COLO829 (cell line): ENCODE measurements at places on chromosomes 2 and 18.

- DNase-seq, result no peak
Observed at GRCh38 chr2:204982303-204982702, 437.0 kb downstream of the PARD3B start.

- DNase-seq, result no peak
Observed at GRCh38 chr2:73987109-73987947, 2.6 kb downstream of the TET3 start.

GRCh38 chr2:25383806-25384205, 42.1 kb upstream of the DNMT3A start:
- DNase-seq, result no peak

- no peak for DNase-seq
Observed at GRCh38 chr2:38216886-38217285, 140.9 kb upstream of the CYP1B1 start.

- DNase-seq, result no peak
Observed at GRCh38 chr18:53543711-53544110, 680.8 kb downstream of the MBD2 start.

- no peak for DNase-seq
Observed at GRCh38 chr2:171522788-171523087, 464 bp downstream of the CYBRD1 start.

DNA sequence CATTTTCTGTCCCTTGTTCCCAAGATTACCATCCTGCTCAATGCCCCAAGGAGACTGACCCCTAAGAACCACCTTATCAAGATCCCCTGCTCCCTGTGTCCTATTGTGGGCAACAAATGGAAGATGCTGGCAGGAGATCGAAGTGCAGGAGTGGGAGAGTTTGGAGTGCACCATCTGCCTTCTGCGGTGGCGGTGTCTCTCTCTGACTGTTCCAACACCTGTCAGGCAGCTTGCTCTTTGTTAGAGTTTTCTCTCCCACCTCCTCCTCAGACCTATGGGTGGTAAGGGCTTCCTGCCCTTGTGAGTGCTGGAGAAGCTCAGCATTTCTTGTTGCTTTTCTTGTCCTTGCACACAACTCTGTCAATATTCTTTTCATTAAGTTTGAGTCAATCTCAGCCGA, 64.1 kb upstream of the SPHKAP start:
- no peak for DNase-seq

DNA sequence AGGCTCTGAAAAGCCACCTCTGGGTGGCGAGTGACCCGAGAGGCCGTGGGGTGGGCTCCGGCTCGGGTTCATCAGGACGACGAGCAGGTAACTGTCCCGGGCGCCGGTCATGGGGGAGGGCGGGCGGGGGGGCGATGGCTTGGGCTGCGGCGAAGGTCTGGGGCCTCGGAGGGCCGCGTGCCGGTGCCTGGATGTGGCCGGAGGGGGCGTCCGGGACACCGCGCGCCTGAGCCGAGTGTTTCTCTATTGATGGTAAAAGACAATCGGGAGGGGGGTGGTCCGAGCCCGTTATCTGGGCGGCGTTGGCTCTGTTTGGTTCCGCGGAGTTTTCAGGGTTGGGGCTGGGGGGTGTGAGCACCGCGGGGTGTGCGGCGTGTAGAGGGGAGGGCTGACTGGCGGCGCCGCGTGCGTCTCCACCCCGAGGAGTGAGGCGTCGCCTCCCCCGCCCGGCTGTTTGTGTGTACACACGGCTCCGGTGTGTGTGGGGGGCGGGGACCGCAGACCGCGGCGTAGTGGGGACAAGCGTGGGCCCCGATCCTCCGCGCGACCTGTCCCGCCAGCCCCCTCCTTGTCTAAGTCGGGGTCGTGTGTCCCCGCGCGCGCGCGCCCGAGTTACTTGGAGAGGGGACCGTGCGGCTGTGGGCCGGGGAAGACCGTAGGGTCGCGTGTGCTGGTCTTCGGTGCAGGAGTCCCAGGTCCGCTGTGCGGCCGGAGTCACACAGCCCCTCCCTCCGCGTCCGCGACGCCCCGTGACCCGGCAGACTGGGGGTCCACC, 1.6 kb downstream of the CTIF start:
- DNase-seq, result no peak

- DNase-seq, result no peak
Observed at GRCh38 chr2:207317378-207317984, 151.7 kb upstream of the KLF7 start.

GRCh38 chr18:26290385-26290784, 64.1 kb downstream of the TAF4B start:
- no peak for DNase-seq

DNA sequence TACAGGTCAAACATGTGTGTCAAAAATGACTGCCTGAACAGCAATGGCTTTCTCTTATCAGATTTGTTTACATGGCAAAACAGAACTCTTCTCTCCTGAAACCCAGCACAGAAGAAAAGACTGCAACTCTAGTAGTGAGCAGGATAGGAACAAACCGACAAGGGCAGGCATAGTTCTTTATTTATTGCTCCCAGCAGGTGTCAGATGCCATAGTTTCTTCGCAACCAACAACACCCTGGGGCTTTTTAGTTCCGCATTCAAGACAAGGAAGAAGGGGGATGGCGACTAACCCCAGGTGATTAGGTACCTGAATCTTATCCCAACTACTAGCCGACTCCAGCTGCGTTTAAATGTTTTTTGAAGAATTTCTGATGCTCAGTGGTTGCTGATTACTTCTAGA, 367.5 kb upstream of the FIGN start:
- no peak for DNase-seq

- DNase-seq, result no peak
Observed at GRCh38 chr2:78061301-78061700, 539.1 kb upstream of the LRRTM4 start.

DNA sequence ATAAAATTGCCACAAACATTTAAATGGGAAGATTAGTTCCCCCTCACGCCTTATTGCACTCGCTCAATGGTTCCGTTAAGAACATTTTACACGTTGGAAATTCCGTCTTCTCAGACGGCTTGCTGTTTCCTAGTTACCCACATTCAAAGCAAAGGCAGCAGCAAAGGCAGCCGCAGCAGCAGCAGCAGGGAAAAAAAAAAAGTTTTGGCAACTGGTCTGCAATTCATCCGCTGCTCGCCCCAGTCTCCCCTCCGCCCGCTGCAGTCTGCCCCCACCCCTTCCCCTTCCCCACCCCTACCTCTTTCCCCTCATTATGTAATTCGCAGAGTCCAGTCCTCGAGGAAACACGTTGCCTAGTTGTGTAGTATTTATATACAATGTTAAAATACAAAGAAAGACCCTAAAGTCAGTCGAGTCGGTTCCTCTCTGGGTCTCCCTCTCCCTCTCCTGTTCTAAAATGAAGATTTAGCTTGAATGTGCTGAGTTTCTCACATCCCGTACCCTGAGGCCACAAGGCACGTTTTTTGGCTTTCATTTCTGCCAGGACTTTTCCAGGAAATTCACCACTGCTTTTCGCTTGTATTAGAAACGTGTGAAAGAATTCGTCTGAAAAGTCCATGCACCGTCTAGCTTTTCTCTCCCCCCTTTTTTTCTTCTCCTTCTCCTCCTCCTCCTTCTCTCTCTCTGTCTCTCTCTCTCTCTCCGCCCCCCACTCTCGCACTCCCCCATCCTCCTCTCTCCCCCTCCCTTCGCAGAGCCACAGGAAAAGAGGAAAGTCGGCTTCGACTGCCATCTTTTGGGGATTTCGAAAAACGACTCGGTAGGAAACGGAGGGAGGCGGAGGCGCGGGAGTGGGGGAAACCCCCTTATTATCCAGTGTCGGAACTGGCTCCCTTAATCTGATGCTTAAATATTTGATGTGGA, 140.0 kb downstream of the MEIS1 start:
- DNase-seq, result peak; percentile 89

GRCh38 chr2:218896501-218897393, 16.1 kb downstream of the WNT10A start:
- DNase-seq, result no peak

GRCh38 chr2:216283038-216283900, 89.0 kb downstream of the MARCHF4 start:
- DNase-seq, result no peak

GRCh38 chr2:98819231-98819766, 88.4 kb upstream of the MGAT4A start:
- DNase-seq, result no peak

DNA sequence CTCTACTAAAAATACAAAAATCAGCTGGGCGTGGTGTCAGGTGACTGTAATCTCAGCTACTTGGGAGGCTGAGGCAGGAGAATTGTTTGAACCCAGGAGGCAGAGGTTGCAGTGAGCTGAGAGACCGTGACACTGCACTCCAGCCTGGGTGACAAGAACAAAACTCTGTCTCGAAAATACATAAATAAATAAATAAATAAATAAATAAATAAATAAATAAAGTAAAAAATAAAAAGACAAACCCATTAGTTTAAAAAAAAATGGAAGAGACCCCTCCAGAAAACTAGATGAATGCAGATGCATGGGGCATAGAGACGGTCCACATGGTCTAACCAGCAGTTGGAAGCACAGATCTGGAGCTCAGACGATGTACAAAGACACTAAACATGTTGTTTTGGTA, 18.1 kb downstream of the TMEM163 start:
- DNase-seq, result no peak

DNA sequence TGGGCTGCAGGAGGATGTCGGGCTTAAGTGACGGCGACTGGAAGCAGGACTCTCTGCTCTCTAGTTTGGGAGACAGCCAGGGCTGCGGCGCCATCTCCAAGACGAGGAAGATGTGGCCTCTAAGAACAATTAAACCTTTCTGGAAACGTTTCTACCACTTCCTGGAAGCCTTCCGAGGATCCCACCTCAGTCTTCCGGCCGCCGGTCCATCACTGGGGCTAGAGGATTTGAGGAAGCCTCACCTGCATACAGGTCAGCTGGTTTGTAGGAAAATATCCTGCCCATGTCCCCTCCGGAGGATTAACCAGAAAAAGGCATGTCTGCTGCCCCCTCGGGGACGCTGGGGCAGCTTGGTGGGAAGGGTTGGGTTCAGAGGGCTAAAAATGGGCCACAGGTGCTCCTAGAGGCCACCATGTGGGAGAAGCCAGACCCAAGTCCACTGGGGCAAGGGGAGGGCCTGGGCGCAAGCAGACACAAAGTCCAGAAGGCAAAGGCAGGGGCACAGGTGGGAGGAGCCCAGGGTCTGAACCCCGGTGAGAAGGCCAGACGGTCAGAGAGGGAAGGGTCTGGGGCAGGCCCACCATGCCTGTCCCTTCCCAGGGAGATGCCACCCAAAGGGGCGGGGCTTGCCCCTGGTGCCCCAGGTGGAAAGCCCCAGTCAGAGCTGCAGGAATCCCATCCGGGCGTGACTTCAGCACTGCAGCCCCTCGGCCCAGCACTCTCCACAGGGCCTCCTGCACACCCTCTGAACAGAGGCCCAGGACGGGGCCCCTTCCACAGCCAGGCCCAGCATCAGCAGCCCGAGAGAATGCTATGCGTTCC, 82.2 kb upstream of the ID2 start:
- no peak for DNase-seq

DNA sequence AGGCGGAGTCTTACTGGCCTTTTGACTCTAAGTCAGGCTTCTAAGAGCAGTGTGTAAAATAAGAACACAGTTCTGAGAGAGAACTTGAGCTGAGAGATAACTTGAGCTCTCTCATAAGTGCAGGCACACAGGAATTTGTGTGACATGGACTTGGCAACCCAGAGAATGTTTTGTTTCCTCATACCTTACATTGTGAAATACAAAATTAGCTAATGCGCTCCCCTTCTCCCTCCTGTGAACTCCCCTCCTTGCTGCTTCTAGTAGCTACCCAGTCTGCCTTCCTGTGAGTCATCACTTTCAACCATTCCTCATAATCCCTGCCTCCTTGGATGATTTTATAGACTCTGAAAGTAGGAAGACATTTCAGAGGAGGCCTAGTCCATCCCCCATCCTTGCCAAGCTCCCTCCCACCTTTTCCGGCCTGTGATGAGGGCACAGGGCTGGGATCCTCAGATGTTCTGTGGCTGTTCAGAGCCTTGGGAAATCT, 22.6 kb downstream of the FER1L5 start:
- DNase-seq, result peak; percentile 78

DNA sequence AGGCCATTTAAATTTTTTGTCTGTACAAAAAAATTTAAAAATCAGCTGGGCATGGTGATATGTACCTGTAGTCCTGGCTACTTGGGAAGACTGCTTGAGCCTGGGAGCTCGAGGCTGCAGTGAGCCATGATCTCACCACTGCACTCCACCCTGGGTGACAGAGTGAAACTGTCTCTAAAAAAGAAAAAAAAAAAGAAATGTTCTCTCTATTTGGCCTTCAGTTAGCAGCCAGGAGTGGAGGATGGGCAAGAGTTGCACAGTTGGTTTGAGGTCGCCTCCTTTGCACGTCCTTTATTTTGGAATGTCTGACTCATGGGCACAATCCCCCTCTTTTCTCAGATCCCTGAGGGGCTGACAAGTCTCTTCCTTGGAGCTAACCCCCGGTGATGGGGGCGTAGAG, 26.3 kb downstream of the ITM2C start:
- no peak for DNase-seq

- no peak for DNase-seq
Observed at GRCh38 chr2:191650896-191651773, 26.8 kb upstream of the NABP1 start.

DNA sequence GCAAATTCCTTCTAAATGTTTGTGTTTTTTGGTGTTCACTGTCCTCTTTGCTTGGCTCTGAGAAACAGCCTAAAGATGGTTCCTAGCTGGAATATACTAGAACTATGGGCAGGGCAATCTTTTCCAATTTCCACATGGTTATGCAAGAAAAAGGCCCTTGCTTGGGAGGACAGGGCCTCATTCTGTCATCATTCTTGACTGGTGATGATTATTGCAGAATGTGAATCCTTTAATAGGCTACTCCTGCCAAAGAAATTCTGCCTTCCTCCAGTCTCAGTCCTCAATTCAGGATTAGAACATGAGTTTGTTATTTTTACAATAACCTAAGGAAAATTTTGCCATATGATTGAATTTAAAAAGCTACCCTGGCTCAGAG, 218.7 kb downstream of the HNMT start:
- no peak for DNase-seq

DNA sequence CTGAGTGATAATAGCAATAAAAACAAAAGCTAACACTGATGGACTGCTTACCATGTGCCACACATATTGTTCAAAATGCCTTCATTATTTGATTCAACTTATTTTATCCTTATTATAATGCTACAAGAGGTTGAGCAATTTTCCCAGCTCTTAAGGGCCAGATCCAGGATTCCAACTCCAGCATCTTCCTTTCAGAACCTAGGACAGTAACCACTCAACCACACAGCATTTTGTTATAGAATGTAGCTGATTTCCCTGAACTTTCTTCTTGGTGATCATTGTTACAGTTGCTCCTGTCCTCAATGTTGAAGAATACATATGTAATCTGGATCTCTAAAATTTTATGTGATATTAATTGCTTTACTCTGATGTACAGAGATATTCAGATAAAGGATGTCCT, 341.7 kb downstream of the PIK3C3 start:
- no peak for DNase-seq

- DNase-seq, result no peak
Observed at GRCh38 chr2:77834360-77835002, 312.3 kb upstream of the LRRTM4 start.

- DNase-seq, result no peak
Observed at GRCh38 chr18:23301972-23302371, 151.1 kb upstream of the RIOK3 start.

- no peak for DNase-seq
Observed at GRCh38 chr2:3628800-3629199, 29.2 kb upstream of the ALLC start.

DNA sequence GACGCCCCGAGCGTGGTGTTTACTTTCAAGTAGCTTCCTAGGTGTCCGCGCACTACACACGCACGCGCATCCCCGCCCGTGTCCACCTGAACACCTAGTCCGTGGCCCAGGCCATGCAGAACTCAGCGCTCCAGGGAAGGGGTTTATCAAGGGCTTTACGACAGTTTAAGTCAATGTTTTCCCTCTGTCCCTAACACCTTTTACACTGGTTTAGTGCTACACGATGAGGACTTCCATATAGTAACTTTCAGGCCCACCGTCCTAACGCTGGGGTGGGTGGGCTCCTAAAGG, 1.4 kb upstream of the BCL2 start:
- no peak for DNase-seq
